ENCODE measurements at places on chromosomes 5 and 9.
A peak's percentile ranks its signal among the peaks of the same experiment; 100 is the strongest.

- no peaks in the 10 kb centered on the region for H3K4me1 ChIP-seq
- no peak for DNase-seq
- H3K4me3 ChIP-seq = no peak overlapping the region
Measured at GRCh38 chr5:123722451-123722850, 210.5 kb downstream of the CSNK1G3 start.

- H3K36me3 ChIP-seq = no peaks in the 10 kb centered on the region
- no peak for DNase-seq
- no peak overlapping the region for H3K27ac ChIP-seq
- no peaks in the 10 kb centered on the region for H3K4me1 ChIP-seq
- no peak overlapping the region for H3K4me3 ChIP-seq
Measured at GRCh38 chr5:28954074-28954473, 1915.7 kb upstream of the CDH9 start.

GRCh38 chr5:135883026-135883425 lies 12.6 kb downstream of the IL9 start:
- H3K27ac ChIP-seq = no peak overlapping the region
- H3K36me3 ChIP-seq = no peaks in the 10 kb centered on the region
- DNase-seq = no peak
- H3K27me3 ChIP-seq = peaks cover 51% of the 10 kb centered on the region
- H3K4me3 ChIP-seq = no peak overlapping the region

- peak overlapping the region; percentile 80 for H3K27ac ChIP-seq
- no peaks in the 10 kb centered on the region for H3K36me3 ChIP-seq
- DNase-seq = no peak
- no peak overlapping the region for H3K4me3 ChIP-seq
- no peaks in the 10 kb centered on the region for H3K27me3 ChIP-seq
Measured at GRCh38 chr5:142073362-142073988, 35.1 kb upstream of the NDFIP1 start.

GRCh38 chr9:4389755-4390154 lies 89.9 kb upstream of the GLIS3 start:
- peaks cover 3% of the 10 kb centered on the region for H3K27me3 ChIP-seq
- peaks cover 4% of the 10 kb centered on the region for H3K4me1 ChIP-seq
- no peak overlapping the region for H3K4me3 ChIP-seq

DNA sequence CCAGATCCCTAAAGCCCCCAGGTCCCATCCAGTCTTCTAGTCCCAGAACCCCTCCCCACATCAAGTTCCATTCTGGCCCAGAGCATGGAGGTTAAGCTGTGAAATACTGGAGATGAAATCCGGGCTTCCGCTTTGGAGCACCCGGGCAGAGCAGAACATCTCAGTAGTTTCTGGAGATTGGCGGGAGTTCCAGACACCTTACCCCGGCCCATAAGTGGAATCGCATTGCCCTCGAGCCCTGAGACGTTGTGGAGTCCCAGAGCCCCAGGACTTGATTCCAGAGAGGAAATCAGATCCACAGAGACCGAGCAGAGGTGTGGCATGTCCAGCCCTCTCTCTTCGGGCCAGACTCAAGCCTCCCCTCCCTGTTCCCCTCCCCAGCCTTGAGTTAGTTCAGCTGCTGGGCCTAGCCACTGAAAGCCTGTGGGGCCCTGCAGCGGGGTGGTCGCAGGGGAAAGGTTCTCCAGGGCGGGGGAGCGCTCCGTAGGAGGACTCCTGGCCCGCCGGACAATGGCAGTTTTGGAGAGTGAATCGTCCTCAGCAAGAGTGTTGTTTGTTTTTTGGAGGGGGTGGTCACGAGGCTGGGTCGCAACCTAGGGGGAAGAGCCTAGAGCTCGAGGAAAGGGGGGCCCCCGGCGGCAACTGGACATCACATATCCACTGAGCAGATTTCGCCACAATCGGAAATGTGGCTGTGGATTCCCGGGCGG lies 1.0 kb upstream of the PAX5 start:
- DNase-seq = no peak
- H3K4me1 ChIP-seq = peaks cover 46% of the 10 kb centered on the region
- no peak overlapping the region for H3K27ac ChIP-seq
- H3K27me3 ChIP-seq = peaks cover 95% of the 10 kb centered on the region

DNA sequence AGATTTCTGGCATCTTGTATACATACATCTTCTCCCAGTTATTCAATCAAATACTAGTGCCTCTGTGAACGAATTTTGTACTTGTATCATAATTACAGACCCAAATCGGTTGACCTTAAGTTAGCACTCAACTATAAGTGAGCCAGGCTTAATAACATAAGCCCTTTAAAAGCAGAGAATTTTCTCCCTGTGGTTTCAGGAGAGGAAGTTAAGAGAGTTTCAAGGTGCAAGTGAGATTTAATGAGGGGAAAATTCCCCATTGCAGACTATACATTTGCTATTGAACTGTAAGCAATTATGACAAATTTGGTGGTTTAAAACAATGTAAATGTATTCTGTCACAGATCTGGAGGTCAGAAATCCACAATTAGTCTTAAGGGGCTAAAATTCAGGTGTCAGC lies 261.9 kb upstream of the NREP start:
- H3K27ac ChIP-seq = no peak overlapping the region
- no peaks in the 10 kb centered on the region for H3K4me1 ChIP-seq
- no peaks in the 10 kb centered on the region for H3K36me3 ChIP-seq
- no peak overlapping the region for H3K4me3 ChIP-seq
- no peak for DNase-seq

GRCh38 chr5:51302343-51302742 lies 80.9 kb upstream of the ISL1 start:
- no peaks in the 10 kb centered on the region for H3K27me3 ChIP-seq
- no peak for DNase-seq
- no peaks in the 10 kb centered on the region for H3K4me1 ChIP-seq
- H3K27ac ChIP-seq = no peak overlapping the region

DNA sequence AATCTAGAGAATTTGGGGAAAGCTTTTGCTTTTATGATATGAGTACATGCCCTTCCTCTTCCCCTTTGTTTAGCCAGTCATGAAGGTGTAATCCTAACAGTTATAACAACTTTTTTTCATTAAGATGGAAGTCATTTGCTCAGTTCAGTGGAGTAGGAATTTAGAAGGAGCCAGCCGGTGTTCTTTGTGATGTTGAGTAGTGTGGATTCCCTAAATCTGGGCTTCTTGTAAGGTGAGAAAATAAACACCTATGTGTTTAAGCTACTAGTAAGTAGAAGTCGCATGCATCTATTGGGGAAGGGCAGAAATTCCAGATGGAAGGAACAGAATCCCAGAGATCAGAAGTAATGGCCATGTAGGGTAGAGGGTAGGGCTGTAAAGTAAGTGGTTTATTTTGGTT lies 13.6 kb upstream of the CNTLN start:
- H3K27me3 ChIP-seq = no peaks in the 10 kb centered on the region
- H3K4me1 ChIP-seq = no peaks in the 10 kb centered on the region
- no peak for DNase-seq

DNA sequence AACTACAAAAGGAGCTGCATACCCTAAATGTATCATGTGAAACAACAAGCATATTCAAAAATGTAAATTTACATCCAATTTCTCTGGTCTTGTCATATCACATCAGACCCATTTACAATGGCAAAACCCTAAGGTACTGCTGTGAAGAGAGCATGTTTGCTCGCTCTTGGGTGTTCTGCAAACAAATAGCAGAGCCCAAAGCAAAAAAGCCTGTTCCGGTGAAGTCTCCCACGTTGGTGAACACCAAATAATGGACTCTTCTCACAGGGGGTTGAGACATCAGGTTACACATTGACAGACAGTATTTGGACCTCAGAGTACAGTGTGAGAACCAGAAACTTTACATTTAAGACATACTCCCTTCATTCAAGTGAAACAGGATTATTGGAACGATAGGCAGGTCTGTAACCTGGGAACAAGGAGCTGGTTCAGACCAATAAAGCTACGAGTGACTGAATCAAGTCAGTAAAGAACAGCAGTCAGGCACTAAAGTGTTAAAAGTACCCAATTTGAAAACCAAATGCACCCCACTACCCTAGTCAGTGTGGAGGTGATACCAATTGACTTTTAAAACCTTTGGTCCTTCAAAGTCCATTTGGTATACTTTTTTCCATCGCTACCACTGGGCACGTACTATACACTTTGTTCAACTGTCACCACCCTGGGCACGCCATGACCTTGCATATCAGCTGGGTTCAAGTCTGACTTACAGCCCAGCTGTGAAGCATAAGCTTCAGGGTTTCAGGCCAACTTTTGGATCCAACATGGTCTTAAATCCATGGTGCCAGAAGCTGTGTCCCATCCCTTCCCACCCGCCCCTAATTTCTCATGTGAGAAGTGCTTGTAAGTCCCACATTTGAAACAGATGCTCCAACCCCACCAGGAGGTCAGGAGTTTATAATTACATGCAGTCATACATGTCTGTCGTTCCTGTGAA lies 36.4 kb downstream of the ETF1 start:
- H3K27ac ChIP-seq = no peak overlapping the region
- peaks cover 81% of the 10 kb centered on the region for H3K36me3 ChIP-seq
- no peak for DNase-seq
- H3K27me3 ChIP-seq = no peaks in the 10 kb centered on the region

DNA sequence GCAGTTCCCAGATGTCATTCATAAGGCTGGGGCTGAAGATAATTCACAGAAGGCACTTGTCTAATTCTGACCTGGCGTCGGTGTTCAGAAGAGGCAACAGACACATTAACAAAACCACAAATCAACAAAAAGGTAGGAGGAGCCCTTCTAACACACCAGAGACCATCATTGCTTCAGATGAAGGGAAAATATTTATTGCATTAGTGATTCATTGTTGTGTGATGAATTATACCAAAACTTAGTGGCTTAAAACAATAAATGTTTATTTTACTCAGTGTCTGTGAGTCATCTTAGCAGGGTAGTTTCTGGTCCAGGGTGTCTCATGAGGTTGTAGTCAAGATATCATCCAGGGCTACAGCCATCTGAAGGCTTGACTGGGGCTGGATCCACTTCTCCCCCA lies 91.3 kb upstream of the KIF2A start:
- H3K36me3 ChIP-seq = no peaks in the 10 kb centered on the region
- H3K27me3 ChIP-seq = peaks cover 22% of the 10 kb centered on the region
- no peak for DNase-seq
- no peak overlapping the region for H3K27ac ChIP-seq
- H3K4me1 ChIP-seq = peaks cover 7% of the 10 kb centered on the region
- H3K4me3 ChIP-seq = no peak overlapping the region

DNA sequence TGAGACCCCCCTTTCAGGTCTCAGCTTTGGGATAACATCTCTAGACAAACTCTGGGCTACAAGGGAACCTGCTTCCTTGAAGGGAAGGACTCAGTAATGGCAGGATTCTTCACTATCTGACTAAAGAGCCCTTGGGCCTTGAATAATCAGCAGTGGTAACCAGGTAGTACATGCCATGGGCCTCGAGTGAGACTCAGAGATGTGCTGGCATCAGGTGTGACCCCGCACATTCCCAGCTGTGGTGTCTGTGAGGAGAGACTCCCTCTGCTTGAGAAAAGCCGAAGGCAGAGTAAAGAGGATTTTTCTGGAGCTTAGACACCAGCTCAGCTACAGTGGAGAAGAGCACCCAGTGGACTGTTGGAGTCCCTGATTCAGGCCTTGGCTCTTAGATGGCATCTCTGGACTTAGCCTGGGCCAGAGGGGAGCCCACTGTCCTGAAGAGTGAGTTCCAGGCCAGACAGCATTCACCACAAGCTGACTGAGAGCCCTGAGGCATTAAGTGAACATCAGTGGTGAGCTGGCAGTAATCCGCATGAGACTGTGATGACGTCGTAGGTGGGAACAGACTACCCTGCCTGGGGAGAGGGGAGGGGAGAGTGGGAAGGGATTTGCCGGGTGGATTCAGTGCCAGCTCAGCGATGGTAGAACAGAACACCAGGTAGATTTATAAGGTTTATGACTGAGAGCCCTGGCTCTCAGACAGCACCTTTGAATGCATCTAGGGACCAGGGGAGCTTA lies 5.3 kb upstream of the ZNF782 start:
- no peak for DNase-seq
- peaks cover 15% of the 10 kb centered on the region for H3K27me3 ChIP-seq
- no peak overlapping the region for H3K4me3 ChIP-seq
- no peaks in the 10 kb centered on the region for H3K36me3 ChIP-seq
- H3K27ac ChIP-seq = no peak overlapping the region

DNA sequence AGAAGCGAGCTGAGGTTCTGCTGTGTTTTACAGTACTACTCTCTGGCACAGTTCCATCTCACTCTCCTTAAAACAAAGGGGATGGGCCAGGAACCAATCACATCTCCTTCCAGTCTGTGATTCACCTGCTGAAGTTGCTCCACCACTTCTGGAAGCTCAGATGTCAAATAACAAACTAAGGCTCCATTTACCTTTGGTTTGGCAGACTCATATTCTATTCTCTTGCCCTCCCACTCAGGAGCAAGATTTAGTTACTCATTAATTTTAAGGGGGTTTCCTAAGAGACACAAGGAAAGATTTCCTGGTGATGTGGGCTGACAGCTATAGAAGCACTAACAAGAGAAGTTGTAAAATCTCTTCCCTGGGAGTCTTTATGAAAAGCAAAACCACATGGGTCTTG lies 37.8 kb upstream of the KIF2A start:
- no peak overlapping the region for H3K27ac ChIP-seq
- H3K4me1 ChIP-seq = peaks cover 32% of the 10 kb centered on the region
- no peaks in the 10 kb centered on the region for H3K36me3 ChIP-seq
- H3K27me3 ChIP-seq = no peaks in the 10 kb centered on the region
- no peak for DNase-seq

DNA sequence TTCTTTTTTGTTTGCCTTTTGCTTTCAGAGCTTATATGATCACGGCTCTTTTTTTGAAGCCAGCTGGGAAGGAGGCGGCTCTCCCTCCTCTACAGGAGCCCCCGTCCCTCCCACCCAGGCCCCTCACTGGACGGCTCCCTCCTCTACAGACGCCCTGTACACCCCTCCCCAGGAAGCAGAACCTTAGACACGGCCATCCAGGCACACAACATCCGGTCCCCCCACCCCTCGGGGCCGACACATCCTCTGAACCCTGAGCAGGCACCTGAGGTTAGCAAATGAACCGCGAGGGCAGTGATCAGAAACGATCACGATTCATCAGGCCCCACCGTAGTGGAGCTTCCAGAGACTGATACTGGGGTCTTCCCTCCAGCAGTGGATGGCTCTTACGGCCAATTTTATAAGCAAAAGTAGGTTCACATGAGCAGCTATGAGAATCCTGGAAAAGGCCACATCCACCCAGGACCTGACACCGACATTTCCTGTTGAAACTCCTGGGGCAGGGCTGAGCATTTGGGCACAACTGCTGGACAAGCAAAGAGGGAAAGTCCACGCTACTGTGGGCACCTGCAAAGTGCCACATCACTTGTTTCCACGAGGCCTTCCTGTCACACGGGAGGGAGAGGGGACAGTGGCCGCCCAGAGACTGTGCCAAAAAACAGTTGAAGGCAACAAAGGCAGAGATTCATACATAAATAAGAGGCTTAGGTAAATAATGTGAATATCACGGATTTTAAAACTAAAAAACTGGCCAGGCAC lies 78.9 kb downstream of the SEMA4D start:
- DNase-seq = peak; percentile 78
- H3K36me3 ChIP-seq = peaks cover 97% of the 10 kb centered on the region
- peaks cover 98% of the 10 kb centered on the region for H3K4me1 ChIP-seq
- no peaks in the 10 kb centered on the region for H3K27me3 ChIP-seq

GRCh38 chr9:100449420-100449819 lies 22.5 kb downstream of the MSANTD3 start:
- no peaks in the 10 kb centered on the region for H3K27me3 ChIP-seq
- H3K4me3 ChIP-seq = no peak overlapping the region
- H3K36me3 ChIP-seq = peaks cover 69% of the 10 kb centered on the region
- DNase-seq = no peak
- H3K4me1 ChIP-seq = peaks cover 8% of the 10 kb centered on the region

- no peaks in the 10 kb centered on the region for H3K4me1 ChIP-seq
- no peak overlapping the region for H3K4me3 ChIP-seq
Measured at GRCh38 chr5:83000922-83001321, 76.3 kb downstream of the TMEM167A start.

Data from activated T-cell treated with anti-CD3 and anti-CD28 coated beads, Interleukin-2, amount 50 U/mL, for 24 hours (primary cell).